ENCODE measurements at places on chromosomes 1 and 21.

DNA sequence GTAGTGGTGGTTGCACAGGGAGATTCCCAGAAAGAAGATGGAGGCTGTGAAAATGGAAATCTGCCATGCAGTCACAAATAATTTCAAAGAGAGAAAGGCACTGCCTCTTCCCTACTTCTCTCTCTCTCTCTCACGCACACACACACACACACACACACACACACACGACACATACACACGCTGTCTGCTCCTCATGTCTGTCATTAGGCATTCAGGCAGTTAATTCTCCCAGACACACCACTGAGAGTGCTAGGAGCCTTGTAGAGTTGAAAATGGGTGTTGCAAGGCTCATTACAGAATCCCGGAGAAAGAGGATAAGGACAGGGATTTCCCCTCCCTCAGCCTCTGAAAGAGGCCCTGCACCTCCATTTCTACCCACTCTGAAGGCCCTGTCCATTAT lies 47.8 kb upstream of the LRRN2 start:
- DNase-seq = no peak

DNA sequence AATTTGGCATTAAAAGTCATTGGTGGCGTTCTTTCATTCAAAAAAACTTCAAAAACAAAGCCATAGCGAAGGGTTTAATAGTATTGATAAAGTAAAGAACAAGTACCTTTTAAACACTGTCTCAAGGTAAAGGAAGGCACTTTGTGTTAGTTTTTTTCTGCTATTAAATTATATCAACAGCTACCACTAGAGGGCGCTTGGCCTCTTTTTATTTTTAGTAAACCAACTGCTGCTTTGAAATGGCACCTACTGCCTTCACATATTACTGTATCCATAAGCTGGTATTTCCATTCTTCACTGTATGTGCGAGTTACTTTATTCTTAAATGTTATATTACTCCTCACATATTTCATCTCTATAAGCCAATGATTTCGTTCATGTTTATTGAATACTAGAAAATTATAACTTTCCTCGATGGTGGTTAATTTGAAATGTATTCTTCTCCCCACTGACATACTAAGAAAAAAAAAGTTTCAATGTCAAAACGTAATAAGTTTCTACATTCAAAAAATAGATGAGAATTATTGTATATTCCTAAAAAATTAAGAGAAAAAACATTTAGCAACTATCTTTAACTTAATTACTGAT lies 125.7 kb upstream of the CXADR start:
- peak; percentile 74 for DNase-seq

- DNase-seq = peak; percentile 89
These were observed 16.3 kb downstream of the PDZK1 start for GRCh38 chr1:145690587-145691558.

DNA sequence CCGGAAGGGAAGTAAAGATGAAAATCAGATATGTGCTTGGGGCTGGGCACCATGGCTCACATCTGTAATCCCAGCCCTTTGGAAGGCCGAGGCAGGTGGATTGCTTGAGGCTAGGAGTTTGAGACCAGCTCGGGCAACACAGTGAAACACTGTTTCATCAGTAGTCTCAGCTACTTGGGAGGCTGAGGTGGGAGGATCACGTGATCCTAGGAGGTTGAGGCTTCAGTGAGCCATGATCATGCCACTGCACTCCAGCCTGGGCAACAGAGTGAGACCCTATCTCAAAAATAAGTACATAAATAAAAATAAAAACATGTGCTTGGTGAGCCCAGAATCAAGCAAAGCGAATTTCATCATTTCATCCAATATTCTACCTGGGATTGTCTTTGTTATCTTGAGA lies 23.3 kb upstream of the PCP4 start:
- DNase-seq = no peak

- DNase-seq = no peak
These were observed 1.1 kb downstream of the SLC5A9 start for GRCh38 chr1:48223366-48224240.

DNA sequence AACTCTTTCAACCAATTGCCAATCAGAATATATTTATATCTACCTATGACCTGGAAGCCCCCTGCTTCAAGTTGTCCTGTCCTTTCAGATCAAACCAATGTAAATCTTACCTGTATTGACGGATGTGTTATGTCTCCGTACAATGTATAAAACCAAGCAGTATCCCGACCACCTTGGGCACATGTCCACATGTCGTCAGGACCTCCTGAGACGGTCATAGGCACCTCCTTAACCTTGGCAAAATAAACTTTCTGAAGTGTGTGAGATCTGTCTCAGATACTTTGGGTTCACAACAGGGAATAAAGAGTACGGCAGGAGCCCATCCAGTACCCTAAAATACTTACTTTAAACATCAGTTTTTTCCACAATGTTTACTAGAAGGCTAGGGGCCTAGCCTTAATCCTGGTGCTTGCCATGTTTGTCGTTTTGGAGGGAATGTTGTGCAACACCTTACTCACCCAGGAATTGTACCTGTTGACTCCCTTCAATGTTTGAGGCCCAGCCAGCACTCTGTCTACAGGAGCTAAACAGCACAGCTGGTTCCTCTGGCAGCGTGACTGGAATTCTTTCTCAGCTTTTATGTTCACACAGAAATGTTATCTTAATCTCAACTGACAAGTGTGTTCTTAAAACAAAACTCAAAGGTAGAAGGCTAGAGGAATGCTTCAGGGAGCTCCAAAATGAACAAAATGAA lies 90.8 kb upstream of the USP25 start:
- DNase-seq = peak; percentile 36

DNA sequence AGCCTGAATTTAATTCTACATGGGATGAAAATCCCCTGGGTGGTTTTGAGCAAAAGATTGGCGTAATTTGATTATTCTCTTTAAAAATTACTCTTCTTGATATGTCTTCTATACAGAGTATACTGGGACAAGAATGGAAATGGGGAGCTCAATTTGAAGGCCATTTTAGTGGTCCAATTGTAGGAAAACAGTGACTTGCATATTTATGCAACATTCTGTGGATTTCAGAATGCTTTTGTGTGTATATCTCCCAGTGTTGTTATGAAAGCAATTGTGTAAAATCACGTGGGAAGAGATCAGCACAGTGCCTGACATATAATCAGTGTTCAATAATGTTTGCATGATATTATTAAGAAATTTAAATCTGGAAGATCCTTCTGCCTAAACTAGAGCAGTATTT lies 575.9 kb upstream of the PBX1 start:
- DNase-seq = no peak

Measured in myocyte (in vitro differentiated cells).